ENCODE measurements at places on chromosomes 5 and 9. TPM values are rescaled to one million over a fixed set of nuclear protein-coding genes. Genes with fewer than 3 reads are reported as not detected.

DNA sequence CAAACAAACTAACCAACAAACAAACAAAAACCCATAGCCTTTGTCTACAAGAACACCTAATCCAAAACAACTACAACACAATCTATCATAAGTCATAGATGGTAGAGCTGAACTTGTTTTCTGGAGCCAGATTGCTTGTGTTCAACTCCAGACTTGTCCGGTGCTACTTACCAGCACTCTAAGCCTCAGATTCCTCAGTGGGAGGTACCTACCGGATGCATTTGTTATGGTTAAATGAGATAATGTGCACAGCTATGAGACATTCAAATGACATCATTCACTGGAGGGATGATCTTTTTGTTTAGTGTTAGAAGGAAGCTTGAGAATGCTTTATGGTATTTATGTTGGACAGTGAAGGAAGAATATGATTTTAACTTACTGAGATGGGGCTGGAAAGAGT is 592.9 kb upstream of the C9orf72 start:
- DNase-seq = no peak

DNA sequence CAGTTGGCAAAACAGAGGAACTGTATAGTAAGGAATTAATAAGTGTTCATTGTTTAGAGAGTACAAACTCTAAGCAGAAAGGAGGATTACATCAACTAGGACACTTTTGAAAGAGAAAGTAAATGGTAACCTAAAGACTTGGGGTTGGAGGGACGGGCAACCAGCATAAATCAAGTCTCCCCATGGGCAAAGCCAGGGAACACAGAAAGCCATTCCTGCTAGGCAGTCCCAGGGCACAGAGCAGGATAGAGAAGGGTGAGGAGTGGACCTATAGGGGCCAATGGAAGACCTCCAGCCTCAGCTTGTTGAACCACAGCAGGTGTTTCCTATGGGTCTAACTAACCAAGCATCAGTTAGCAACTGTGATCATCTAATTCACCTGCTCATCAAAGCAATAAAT is 9.2 kb upstream of the ERAP1 start:
- no peak for DNase-seq

DNA sequence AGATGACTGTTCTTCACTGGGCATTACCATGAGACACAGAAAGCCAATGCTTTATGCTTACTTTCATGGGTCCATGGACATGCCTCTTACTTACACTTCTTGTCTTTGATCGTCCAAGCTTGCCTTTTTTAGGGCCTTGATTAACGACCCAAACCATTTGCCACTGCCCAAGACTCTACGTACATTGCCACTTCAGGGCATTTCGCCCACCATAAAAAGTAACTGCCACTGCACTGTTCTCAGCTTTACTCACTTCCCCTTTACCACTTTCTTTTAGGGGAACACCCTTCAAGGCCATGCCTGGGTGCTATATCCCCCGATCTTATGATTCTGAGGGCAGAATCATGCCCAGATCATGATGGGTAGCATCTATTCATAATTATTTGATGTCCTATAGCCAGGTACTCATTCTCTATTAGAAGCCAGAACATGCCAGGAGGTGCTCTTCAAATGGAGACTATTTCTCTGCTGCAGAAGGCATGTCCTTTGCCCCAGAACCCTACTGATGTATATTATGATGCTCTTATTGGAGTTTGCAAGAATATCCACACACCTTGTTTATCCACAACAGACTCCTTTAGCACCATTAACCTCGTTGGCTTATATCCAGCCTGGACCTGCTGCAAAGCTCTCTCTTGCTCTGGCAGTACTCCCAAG is 64.1 kb upstream of the RAD23B start:
- no peak for DNase-seq

DNA sequence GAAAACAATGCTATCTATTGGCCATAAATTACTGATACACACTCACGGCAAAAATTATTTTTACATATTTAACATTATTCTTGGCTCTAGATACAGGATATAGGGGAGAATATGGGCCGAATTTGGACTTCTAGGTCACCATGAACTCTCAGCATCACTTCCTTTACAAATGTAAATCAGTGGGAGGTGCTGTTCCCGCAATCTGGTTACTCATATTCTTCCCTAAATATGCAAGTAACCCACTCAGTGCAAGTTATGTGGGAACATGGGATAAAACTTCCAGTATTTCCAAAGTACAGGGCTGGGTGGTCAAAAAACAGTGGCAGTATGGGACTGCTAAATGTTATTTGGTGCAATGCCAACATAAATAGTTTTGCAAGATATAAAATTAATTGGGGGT is 145.6 kb downstream of the PPP2R2B start:
- no peak for DNase-seq

- DNase-seq = no peak
Measured at GRCh38 chr5:68431601-68432337, 216.2 kb downstream of the PIK3R1 start.

GRCh38 chr9:134066913-134067851 is 644 bp downstream of the BRD3 start:
- no peak for DNase-seq

DNA sequence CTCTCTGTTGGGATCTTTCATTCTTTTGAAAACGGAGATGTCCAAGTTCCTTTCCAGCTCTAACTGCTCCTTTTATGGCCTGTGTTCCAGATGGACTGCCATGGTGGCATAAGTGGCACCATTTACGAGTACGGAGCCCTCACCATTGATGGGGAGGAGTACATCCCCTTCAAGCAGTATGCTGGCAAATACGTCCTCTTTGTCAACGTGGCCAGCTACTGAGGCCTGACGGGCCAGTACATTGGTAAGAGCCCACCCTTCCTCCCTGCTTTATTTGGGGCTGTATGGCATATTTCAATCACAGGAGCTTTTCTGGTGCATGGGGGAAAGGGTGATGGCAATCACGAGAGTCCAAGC is 4.8 kb downstream of the GPX3 start:
- no peak for DNase-seq

- DNase-seq = peak; percentile 12
Measured at GRCh38 chr9:20684875-20685696, 1.0 kb downstream of the FOCAD start.

GRCh38 chr5:4540375-4541173 is 599.6 kb upstream of the ADAMTS16 start:
- no peak for DNase-seq

GRCh38 chr5:31692561-31693221 is 53.8 kb downstream of the PDZD2 start:
- DNase-seq = no peak

GRCh38 chr5:98735806-98736507 is 37.5 kb upstream of the RGMB start:
- no peak for DNase-seq

DNA sequence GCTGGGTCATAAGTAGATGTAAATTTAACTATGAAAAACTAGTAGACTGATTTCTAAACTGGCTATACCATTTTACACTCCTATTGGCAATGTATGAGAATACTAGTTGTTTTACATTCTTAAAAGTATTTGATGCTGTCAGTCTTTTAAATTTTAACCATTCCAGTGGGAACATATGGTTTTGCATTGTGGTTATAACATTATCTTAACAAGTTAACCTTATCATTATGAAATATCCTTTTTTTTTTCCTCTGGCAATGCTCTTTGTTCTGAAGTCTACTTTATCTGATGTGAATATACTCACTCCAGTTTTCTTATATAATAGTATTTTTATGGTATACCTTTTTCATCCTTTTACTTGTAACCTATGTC is 548.9 kb upstream of the CLINT1 start:
- DNase-seq = no peak

GRCh38 chr5:75281716-75282465 is 45.2 kb upstream of the ANKRD31 start:
- DNase-seq = no peak

GRCh38 chr5:145015146-145015545 is 820.0 kb downstream of the PRELID2 start:
- DNase-seq = no peak

DNA sequence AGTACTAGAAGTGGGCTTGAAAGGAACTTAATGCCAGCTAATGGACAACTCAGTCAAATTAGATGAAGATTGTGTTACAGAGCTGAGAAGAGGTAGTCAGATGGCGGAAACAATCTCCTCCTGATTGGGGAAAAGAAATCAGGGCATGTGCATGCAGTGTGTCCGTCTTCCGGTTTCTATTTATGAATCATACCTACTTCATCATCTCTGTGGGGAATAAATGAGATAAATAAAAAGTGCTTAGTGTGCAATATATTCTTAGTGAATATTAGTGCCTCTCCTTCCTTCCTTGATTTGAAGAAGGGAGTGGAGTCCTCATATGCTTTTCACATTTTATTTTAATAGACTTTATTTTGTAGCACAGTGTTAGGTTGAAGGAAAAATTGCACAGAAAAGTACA is 108.7 kb upstream of the NFIL3 start:
- no peak for DNase-seq

- no peak for DNase-seq
Measured at GRCh38 chr5:40121236-40121635, 558.5 kb upstream of the PTGER4 start.

GRCh38 chr5:40227366-40227765 is 452.3 kb upstream of the PTGER4 start:
- DNase-seq = no peak

DNA sequence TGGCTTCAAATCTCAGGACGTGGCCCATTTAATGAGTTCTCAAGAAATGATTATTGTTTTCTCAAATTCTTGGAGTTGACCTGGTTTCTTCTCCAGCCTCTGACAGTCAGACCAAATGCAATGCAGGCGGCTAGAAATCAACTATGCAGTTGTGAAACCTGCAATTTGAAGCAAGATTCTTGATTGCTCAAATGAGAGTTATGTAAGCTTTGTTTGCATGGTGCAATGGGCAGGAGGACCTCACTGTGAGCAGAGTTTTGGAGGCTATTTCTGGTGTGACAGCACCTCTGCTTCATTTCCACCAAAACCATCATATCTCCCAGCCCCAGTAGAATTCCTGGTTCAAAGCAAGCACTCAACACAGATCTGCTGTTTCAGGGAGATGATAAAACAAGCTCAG is 500.0 kb upstream of the KLF4 start:
- DNase-seq = no peak

- DNase-seq = no peak
Measured at GRCh38 chr5:180119031-180119902, 47.7 kb upstream of the RNF130 start.

DNA sequence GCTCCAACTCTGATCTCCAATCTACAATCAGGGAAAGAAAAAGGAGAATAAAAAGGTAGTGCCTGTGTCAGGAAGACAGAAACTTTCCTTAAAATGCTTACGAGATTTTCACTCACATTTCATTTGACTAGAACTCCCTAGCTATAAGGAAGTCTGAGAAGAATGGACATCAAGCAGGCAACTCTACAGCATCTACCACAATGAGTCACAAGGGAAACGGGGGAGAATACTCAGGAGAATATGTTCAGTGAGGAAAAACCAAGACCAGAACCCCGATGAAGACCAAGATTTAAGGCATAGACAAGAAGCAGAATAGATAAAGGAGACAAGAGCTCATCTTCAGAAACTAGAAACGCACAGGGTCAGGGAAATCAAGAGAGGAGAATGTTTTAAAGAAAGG is 9.0 kb upstream of the SETD9 start:
- DNase-seq = no peak

DNA sequence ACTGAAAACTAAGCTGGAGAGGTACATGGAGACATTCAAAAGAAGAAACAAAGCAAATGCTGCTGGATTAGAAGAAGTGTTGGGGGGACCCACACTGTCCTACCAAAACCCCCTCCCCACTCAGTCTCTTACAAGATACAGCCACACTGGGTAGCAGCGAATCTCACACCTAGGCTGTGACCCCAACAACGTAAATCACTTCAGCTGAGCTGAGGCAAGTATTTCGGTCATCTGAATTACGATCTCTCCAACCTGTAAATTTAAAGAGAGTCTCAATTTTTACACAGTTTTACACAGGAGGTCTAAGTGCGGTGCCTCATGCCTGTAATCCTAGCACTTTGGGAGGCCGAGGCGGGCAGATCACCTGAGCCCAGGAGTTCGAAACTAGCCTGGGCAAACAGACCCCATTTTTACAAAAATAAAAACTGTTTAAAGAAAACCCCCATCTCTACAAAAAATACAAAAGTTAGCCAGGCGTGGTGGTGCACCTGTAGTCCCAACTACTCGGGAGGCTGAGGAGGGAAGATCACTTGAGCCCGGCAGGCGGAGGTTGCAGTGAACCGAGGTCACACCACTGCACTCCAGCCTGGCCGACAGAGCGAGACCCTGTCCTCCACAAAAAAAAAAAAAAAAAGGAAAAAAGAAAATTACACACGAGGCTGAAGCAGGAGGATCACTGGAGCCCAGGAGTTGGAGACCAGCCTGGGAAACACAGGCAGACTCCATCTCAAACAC is 3.4 kb downstream of the CAMSAP1 start:
- no peak for DNase-seq

DNA sequence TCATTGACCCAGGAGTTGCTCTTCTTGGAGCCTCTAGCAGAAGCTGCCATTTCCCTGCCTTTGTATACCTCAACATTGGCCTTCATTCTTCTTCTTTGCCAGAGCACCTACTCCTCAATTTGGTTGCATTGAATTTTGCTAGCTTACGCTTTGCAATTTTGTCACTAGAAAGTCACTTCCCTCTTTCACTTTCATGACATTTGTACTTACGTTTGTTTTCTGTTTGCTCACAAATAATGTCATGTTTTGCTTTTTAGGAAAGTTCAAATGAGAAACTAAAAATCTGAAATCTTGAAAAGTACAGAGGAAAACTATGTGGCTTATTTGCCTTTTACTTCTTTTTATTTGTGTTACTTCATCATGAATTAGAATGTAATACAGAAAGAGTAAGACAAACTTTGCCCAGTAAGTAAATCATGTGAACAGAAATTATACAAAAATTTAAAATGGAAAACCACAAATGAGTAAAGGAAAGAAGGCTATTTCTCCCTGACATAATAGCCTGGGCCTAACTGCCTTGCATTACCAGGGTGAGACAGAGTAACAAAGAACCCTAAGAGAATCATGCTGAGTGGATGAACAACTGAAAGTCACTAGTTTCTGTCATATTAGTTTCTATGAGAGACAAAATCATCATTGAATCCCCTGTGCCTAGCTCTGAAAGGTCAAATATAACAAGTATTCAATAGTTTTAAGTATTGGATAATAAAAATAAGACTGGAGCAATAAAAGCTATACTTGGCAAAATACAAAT is 7.4 kb upstream of the IFNA1 start:
- no peak for DNase-seq

- no peak for DNase-seq
Measured at GRCh38 chr5:58360794-58361193, 99.1 kb downstream of the PLK2 start.

- DNase-seq = peak; percentile 47
Measured at GRCh38 chr9:5438301-5439162, 807 bp upstream of the PLGRKT start.

The NR5A1 gene
- total RNA-seq = not detected

The FOXD4L4 gene
- total RNA-seq = 0.07 TPM

The WDR55 gene
- total RNA-seq = 25.1 TPM

The AJM1 gene
- 2.7 TPM for total RNA-seq

The NUTM2G gene
- total RNA-seq = not detected

The ZNF879 gene
- total RNA-seq = 1.4 TPM

The CHD1 gene
- total RNA-seq = 224 TPM

The UBE2QL1 gene
- total RNA-seq = 0.29 TPM
